Karpas-422 (cell line): ENCODE measurements at places on chromosomes 12 and 14.

GRCh38 chr12:132998741-132999140 lies 12.6 kb downstream of the ZNF26 start:
- no peak for DNase-seq

DNA sequence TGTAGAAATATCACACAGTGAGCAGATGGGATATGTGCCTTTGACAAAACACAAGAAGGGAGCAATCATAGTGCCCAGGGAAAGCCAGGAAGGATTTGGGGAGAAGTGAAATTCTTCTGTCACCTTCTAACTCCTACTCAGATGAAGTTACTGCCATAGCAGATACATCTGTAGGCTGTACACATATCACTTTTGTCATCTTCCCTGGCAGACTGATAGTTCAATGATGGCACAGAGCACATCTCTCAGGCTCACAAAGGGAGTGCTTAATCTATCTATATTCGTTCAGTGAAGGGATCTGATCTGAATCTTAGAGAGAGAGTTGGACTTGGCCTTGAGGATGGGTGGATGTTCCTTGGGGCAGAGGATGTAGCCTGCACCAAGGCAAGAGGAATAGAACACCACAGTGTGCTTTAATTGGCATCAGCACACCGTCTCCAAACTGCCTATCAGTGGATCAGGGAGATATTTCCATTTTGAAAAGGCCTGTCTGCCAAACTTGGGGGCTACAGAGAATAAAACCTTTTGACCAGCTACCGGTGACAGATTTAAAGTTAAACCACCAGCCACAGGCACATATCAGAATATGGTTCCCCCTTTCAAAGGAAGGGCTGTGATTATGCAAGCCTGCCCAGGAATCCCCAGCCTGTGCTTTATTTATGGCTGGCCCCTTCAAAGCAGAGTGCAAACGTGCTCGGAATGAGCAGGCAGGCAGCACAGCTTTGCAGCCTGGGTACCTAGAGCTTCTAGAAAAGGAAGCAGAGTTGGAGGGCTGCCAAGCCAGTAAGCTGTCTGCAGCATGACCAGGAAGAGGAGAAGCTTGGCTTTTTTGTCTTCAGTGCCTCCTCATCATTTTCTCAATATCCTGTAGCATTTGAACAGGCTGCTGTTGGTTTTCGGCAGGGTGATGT lies 165.5 kb upstream of the DYRK2 start:
- no peak for DNase-seq

GRCh38 chr14:77495334-77495733 lies 3.3 kb downstream of the ISM2 start:
- DNase-seq, result no peak

DNA sequence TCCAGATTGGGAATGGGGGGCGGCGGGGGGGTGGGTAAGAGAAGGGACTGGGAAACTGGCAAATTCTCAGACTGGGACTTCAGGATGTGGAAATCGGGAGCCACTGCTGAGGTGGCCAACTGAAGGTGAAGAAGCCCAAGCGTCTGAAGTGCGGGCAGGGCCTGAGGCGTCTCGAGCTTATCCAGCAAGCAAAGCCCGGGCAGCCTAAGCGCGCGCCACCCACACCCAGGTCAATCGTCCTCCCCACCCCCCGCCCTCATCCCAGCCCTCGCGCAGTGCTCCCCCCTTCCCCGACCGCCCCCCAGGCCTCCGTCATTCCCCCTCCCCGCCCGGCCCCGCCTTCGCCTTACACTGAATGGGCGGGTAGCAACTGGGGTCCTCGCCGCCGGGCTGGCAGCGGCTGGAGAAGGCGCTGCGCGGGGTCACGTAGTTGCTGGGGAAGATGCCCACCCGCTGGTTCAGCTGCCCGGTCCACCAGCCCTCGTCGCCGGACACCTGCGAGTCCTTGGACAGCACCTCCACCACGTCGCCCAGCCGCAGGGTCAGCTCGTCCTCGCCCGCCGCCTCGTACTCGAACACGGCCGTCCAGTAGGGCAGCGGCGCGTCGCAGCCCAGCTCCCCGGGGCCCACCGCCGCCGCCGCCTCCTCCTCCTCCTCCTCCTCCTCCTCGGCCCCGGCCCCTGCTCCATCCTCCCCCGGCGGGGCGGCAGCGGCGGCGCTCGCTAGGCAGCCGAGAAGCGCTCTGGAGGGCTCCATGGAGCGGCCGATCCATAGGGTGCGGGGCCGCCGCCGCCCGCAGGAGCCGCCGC lies 693 bp downstream of the MAP3K9 start:
- peak; percentile 88 for DNase-seq

- no peak for DNase-seq
Measured at GRCh38 chr14:53032161-53032803, 81.4 kb upstream of the FERMT2 start.

- no peak for DNase-seq
Measured at GRCh38 chr14:92005019-92005418, 34.8 kb downstream of the TRIP11 start.

DNA sequence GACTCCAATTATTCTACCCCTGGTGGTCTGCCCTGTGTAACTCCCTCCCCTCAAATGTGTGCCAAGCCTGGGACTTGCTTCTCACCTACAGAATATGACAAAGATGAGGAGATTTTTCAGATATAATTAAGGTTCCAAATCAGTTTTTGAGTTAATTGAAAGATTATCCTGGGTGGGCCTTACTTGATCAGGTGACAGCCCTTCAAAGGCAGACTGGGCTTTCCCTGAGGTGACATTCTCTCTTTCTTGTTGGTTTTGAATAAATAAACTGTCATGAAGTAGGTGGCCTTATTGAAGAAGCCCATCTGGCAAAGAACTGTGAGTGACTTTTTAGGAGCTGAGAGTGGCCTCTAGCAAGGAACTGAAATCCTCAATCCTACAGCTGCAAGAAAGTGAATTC lies 106.0 kb downstream of the BRMS1L start:
- no peak for DNase-seq

DNA sequence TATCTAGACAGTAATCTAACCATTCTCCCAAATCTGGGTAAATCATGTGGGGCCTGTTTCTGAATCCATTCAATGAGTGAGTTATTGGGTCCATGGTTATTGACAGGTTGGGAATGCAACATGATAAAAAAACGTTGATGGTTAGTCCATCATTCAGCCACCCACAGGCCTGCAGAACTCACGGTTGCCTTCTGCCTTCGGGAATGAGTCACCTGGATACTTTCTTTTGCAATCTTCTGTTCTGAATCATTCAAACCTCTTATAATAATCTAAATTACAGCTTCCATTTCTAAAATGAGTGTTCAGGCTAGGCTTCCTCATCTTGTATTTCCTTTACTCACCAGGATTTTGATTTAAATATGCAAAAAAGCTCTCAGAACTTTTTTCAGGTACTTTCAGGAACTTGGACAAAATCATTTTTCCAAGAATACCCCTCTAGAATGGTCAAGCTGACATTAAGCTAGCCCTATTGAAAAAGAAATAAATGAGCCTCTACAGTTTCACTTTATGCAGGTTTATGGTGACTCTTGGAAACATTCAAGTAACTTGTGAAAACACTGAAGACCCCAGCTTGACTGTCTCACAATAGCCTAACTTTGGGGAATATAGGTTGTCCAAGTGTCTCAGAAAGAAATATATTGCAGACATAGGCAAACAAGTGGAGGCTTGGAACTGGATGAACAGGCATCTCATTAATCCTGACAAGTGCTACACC lies 94.4 kb downstream of the KCNK10 start:
- no peak for DNase-seq

- DNase-seq, result no peak
Measured at GRCh38 chr12:4196805-4197420, 76.6 kb upstream of the CCND2 start.

- DNase-seq, result no peak
Measured at GRCh38 chr14:54147282-54147681, 190.7 kb upstream of the BMP4 start.

DNA sequence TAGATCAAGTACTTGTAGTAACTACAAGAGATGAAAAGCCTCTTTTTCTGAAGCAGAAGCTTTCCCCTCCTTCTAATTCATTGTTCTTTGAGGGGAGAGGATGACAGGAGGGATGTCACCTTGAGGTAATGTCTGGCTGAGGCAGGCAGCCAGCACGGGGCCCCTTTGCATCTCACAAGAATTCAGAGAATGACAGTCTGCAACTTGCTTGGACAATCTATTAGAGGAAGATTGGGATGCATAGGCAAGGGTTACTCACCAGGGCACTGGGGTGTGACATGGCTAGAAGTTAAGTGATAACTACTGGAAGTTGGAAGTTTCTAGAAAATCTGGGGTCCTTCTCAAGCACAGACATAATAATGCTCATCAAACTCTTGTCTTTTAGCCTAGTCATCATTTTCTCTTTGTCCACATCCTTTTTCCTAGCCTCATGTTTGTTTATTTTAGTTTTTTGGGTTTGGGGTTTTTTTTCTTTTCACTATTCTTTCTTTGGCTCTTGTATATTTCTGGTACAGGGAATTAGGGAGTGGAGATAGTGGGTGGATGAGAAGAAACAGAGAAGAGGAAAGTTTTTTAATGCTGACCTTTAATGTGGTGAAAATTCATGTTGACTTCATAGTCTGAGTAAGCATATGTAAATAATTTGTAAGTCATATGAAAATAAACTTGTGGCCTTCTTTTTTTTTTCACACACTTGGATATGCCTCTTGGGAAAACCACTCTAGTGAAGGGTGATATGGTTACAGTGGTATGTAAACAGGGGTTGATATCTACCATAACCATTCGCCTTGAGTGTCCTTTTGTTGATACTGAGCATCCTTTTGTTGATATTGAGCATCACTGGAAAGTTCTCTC lies 55.1 kb downstream of the TTLL5 start:
- no peak for DNase-seq

- DNase-seq, result no peak
Measured at GRCh38 chr14:101195309-101195901, 291.9 kb upstream of the RTL1 start.
